Stimulated activated naive B cell treated with anti-CD40 and anti-IgM and Interleukin-4, amounts not matched to agents 10 μg/mL and 1 μg/mL and 100 μg/mL, for 72 hours (primary cell): ENCODE measurements at places on chromosomes 6 and 20.

- DNase-seq = peak; percentile 65
- peaks cover 58% of the 10 kb centered on the region for H3K27me3 ChIP-seq
- H3K4me1 ChIP-seq = peaks cover 18% of the 10 kb centered on the region
- H3K36me3 ChIP-seq = no peaks in the 10 kb centered on the region
Observed at GRCh38 chr6:40587240-40588069, at the start of gene LRFN2. Gene LRFN2 (minus strand): TSS chr6:40587364.

DNA sequence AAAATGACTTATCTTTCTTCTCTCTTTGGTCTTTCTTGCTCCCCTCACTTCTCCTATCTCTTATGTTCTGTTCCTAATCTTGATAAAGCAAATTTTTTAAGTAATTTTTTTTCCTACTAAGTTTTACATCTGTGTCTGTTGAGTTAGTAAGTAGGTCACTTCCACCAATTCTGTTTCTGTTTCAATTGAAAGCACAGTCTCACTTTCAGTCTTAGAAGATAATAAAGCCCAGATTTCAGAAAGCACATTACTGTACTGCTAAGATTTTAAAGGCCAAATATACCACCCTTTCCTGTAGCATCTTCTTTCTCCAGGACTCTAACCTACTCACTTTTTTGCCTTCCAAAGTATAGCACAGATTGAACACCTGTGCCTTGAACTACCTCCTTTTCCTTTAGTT is 866.1 kb upstream of the ADGRB3 start:
- no peak for DNase-seq
- H3K27ac ChIP-seq = no peak overlapping the region
- H3K4me3 ChIP-seq = no peak overlapping the region
- no peaks in the 10 kb centered on the region for H3K4me1 ChIP-seq

- peaks cover 25% of the 10 kb centered on the region for H3K36me3 ChIP-seq
- peaks cover 44% of the 10 kb centered on the region for H3K4me1 ChIP-seq
- no peak for DNase-seq
- peak overlapping the region; percentile 86 for H3K27ac ChIP-seq
Observed at GRCh38 chr20:63977739-63978276, 1.6 kb downstream of the SAMD10 start.

- no peaks in the 10 kb centered on the region for H3K36me3 ChIP-seq
- no peak overlapping the region for H3K27ac ChIP-seq
- no peak overlapping the region for H3K4me3 ChIP-seq
- DNase-seq = no peak
Observed at GRCh38 chr20:52269321-52269720, 77.7 kb upstream of the ZFP64 start.

DNA sequence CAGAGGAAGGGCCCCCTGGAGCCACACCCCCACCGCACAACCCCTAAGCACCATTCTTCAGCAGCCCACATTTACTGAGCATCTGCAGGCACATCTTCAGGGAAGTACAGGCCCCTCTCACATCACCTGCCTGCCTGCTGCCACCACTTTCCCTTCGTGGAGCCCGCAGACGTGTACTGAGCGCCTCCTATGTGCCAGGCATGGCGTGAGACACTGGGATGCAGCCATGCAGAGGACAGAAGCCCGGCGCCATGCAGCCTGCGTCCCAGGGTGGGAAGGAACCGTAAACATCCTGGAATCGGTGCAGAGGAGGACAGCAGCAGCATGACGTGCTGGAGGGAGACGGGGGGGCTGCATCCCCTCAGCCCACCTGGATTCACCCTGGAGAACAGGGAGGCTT is 78.1 kb downstream of the GRM4 start:
- no peaks in the 10 kb centered on the region for H3K36me3 ChIP-seq
- no peaks in the 10 kb centered on the region for H3K4me1 ChIP-seq
- no peak overlapping the region for H3K4me3 ChIP-seq
- H3K27ac ChIP-seq = no peak overlapping the region

- H3K27ac ChIP-seq = no peak overlapping the region
- no peaks in the 10 kb centered on the region for H3K4me1 ChIP-seq
- H3K27me3 ChIP-seq = no peaks in the 10 kb centered on the region
- H3K36me3 ChIP-seq = peaks cover 19% of the 10 kb centered on the region
Observed at GRCh38 chr6:1713016-1713600, 103.4 kb downstream of the FOXC1 start.

DNA sequence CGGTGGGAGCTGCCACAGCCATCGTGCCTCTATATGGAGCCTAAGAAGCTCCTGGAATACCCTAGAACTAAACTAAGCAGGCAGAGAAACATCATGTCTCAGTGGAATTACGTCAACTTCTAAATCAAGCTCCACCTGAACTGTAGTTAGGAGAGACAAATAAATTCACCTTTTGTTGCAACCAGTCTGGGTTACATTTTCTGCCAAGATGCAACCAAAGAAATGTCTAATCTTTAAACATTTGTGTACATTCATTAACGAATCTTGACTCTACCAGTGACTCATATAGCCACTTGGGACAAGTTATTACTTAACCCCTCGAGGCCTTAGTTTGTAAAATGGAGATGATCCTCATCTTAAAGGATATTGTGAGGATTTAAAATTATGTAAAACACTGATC is 8.9 kb downstream of the PTPRK start:
- H3K36me3 ChIP-seq = no peaks in the 10 kb centered on the region
- H3K27me3 ChIP-seq = peaks cover 18% of the 10 kb centered on the region
- no peaks in the 10 kb centered on the region for H3K4me1 ChIP-seq
- H3K27ac ChIP-seq = no peak overlapping the region

DNA sequence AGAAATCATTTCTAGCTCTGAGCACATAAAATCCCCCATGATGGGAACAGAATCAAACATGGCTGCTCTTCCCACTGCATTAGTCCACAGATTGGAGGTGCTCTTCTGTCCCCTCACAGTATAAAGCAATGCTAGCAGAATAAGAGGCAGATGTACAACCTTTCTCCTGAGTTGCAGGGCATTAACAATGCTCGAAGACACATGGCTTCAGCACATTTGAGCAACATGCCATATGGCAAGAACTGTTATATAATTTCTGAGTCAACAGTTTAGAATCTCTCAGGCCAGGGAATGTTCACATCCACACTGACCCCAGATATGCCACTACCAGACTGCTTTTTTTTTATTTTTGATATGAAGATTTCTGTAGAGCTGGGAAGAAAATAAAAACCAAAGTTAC is 119.6 kb downstream of the KIF13A start:
- H3K4me3 ChIP-seq = no peak overlapping the region
- H3K4me1 ChIP-seq = peaks cover 8% of the 10 kb centered on the region
- no peak overlapping the region for H3K27ac ChIP-seq
- DNase-seq = no peak

DNA sequence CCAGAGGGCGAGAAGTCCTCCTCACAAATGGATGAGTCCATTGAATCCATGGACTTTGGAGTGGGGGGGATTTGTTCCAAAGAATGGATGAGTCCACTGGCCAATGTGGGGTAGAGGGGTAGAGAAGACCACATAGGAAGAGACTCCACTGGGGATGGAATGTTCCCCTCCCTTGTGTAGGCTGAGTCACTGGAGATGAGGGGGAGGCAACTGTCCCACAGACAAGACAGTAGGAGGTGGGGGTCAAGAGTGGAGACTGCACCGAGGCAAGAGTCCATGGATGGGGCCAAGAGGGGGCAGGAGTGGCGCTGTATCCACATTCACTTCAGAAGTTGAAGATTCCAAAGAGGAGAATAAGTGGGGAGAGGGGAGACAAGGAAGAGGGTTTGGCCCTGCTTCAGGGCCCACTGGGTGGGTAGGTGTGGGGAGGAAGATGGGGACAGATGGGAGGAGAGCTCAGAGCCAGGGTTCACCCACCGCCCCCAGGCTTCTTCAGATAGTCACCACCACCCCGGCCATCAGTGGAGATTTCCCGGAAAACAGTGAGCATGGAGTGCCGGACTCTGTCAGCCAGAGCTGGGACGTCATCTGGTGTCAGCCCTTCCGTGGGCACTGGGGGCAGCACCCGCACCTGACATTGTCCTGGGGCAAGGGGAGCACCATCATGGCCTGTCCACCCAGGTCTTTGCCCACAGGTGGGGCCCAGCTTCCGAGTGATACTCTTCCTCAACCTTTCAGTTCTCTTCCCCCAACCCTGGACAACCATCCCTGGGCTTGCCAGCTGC is 4.6 kb downstream of the EGFL8 start:
- peaks cover 53% of the 10 kb centered on the region for H3K36me3 ChIP-seq
- no peaks in the 10 kb centered on the region for H3K27me3 ChIP-seq
- peaks cover 28% of the 10 kb centered on the region for H3K4me1 ChIP-seq
- no peak overlapping the region for H3K4me3 ChIP-seq
- H3K27ac ChIP-seq = peak overlapping the region; percentile 65
- no peak for DNase-seq

- H3K27ac ChIP-seq = no peak overlapping the region
- no peak overlapping the region for H3K4me3 ChIP-seq
- peaks cover 57% of the 10 kb centered on the region for H3K4me1 ChIP-seq
- DNase-seq = no peak
- H3K36me3 ChIP-seq = no peaks in the 10 kb centered on the region
Observed at GRCh38 chr6:35722121-35722761, 14.6 kb upstream of the ARMC12 start.

- H3K27ac ChIP-seq = no peak overlapping the region
- H3K36me3 ChIP-seq = no peaks in the 10 kb centered on the region
- DNase-seq = no peak
Observed at GRCh38 chr6:142011156-142011555, 121.6 kb upstream of the GJE1 start.

- H3K36me3 ChIP-seq = no peaks in the 10 kb centered on the region
- H3K4me1 ChIP-seq = peaks cover 6% of the 10 kb centered on the region
- no peak for DNase-seq
- H3K27ac ChIP-seq = no peak overlapping the region
- H3K27me3 ChIP-seq = peaks cover 49% of the 10 kb centered on the region
- H3K4me3 ChIP-seq = no peak overlapping the region
Observed at GRCh38 chr20:25090492-25091429, 8.8 kb upstream of the VSX1 start.

DNA sequence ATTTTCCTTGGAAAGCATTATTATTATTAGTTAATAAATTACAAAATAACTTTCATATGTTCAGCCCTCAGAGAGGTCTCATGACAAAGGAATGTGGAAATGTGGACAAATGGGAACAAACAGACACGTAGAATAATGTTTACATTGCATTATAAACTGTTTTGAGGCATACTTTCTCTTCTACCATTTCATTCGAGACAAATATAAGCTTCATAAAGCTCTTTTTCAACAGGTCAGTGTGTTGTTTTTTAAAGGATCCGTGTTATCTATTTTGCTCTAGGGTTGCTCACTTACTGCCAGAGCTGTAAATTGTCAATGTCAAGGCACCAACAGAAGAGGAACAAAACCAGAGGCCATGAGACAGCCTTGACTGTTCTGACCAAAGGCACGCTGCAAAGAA is 256.8 kb downstream of the PHACTR1 start:
- no peak overlapping the region for H3K27ac ChIP-seq
- H3K4me3 ChIP-seq = no peak overlapping the region
- no peaks in the 10 kb centered on the region for H3K36me3 ChIP-seq
- no peak for DNase-seq
